Globus pallidus (tissue), 1 donor: ENCODE measurements at places on chromosomes 6 and 20.

DNA sequence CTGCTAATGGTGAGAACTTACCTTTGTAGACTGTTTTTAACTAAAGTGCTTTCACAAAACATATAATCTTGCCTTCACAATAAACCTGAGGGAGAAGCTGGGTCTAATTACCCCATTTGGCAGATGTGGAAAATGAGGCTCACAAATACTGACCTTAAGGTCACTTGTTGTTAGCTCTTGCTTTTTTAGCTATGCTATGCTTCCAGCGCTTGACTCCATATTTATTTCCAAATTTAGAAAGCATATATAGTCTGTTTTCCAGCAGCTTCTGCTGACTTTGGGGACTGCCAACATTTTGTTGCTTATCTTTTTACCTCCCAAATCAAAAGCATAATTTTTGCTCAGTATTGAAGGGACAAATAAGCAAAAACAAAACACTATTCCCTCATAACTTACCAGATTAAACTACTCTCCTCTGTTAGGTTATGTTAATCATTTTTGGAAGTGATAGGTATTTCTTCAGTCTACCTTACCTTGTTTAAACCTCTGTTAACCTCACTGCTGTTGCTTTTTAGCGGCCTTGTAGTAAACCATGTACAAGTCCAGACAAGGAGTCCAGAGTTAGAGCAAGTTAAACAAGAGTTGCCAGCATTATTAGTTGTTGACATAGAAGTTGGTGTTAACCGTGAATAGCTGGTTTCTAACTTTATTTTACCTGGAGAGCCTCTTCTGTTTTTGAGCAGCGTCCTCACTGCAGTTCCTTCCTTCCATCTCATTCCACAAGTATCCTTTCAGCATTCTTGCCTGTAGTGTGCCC is 4.9 kb upstream of the BTBD3 start:
- DNase-seq: no peak

- no peak for DNase-seq
Observed at GRCh38 chr6:81624453-81624852, 128.0 kb downstream of the TENT5A start.

GRCh38 chr6:109048670-109049415 is 45.8 kb downstream of the SESN1 start:
- DNase-seq: no peak

GRCh38 chr6:168711666-168712300 is 270.8 kb downstream of the SMOC2 start:
- DNase-seq: no peak

- DNase-seq: no peak
Observed at GRCh38 chr6:80144753-80145315, 38.4 kb downstream of the BCKDHB start.

DNA sequence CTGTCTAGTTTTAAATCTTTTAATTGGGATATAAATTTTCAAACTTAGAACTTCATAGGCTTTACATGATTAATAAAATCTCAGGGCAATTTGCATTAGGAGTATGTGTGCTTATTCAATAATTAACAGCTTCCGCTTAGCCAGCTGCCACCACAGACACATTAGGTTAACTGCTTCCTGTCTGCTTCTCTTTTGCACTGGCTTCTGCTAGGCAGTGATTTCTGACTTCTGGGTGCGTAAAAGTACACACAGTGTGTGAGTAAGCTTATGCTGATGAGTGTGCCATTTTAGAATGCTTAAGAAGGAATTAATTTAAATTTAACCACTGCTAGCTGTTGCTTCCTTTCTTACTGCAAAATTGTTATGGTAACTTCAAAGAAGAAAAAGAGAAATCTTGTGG is 73.9 kb downstream of the F13A1 start:
- no peak for DNase-seq
